ENCODE measurements at places on chromosomes 2 and 18.

- no peak for DNase-seq
Measured at GRCh38 chr2:13106302-13106701, 389.6 kb downstream of the TRIB2 start.

DNA sequence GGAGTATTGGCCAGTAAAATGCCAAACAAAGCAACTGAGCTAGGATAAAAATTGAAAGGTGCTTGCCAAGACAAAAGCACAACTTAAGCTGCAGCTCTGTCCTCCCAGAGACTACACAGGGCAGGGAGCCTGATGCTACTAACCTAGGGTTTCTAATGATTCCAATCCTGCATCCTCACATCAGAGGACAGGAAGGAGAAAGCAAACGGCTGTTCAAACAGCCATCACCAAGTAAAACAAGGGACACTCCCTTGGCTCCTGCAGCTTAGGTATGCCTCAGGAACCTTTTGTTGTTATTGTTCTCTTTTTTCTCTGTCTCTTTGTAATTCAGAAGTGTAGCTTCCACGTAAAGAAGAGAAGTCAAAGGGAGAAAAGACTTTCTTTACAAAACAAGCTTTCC lies 99.5 kb downstream of the TCF4 start:
- DNase-seq = no peak

DNA sequence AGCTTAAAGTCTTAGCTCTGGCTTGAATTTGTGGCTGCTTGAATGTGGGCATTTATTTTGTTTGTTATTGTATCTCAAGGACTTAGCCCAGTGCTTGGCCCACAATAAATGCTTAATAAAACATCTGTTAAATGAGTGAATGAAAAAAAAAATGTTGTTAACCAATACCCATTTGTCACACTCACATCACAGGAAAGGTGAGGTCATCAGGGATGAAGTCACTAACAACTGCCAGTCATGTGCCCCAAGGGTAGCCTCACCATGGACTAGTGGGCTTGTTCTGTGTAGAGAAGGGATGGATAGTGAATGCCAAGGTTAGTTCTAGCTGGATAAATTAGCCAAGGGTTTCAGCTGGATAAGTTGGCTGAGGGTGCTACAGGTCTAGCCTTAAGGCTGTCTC lies 3.0 kb downstream of the NRBP1 start:
- peak; percentile 36 for DNase-seq

- no peak for DNase-seq
Measured at GRCh38 chr2:220090050-220090449, 462.6 kb downstream of the SLC4A3 start.

DNA sequence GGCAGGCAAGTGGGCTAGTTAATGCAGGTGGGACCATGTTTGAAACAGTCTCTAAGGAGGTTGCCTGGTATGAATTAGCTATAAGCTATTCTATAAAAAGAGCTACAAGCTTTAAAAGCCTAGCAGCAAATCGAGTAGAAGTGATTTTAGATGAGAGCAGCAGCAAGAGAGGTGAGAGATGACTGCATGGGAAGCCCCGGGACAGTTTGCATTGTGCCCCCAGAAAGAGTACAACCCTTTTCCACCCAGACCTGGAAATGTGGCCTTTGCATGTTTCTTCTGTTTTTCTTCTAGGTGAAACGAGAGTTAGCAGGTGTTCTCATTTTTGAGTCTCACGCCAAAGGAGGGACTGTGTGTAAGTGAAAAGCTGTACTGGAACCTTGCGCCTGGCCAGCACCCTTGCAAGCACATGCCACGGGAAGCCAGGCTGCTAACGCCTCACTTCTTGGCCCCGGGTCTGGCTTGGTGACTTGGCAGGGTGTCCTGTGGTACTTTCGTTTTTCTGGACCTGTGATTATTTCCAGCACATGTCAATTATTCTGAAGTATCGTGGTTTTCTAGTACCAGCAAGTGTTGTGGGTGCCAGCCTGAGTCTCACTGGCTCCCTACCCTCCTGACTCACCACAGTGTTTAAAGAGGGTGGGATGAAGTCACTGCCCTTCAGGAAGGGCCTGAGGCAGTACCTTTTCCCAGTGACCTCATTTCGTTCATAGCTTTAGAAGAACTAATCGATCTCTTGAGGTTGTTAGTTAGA lies 90.3 kb upstream of the MAP3K20 start:
- DNase-seq = no peak

DNA sequence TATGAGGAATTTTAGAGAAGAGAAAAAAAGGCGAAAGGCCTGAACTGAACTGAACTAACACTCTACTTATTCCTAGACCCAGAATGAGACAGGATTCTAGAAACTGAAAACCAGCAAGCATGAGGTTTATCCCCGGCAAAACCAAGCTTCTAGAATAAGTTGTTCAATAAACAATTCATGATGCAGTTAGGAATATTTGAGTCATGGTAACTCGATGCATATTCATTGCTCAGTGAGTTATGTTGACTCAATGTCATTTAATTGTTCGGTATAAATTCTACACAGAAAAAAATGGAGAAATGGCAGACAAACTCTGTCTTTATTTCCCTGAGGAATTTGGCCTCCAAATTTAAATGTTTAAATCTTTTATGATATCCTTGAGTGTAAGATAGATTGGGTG lies 321.5 kb downstream of the SATB2 start:
- no peak for DNase-seq

DNA sequence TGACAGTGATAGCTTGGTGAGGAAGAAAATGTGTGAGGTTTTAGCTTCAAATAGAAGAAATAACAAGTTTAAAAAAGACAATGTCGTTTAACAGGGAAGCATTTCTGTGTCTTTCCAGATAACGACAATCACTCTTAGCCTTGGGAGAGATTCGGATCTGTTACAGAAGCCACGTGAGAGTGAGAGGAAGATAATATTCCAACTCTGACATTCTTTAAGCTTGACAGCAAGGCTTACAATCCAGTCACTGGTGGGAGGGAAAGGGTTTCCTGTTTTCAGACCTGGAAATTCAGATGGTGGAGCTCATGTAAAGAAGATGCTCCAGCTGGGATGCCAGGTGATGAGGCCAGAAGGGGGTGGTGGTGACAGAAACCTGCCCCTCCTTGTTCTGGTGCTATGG lies 30.8 kb downstream of the FBXO48 start:
- no peak for DNase-seq

DNA sequence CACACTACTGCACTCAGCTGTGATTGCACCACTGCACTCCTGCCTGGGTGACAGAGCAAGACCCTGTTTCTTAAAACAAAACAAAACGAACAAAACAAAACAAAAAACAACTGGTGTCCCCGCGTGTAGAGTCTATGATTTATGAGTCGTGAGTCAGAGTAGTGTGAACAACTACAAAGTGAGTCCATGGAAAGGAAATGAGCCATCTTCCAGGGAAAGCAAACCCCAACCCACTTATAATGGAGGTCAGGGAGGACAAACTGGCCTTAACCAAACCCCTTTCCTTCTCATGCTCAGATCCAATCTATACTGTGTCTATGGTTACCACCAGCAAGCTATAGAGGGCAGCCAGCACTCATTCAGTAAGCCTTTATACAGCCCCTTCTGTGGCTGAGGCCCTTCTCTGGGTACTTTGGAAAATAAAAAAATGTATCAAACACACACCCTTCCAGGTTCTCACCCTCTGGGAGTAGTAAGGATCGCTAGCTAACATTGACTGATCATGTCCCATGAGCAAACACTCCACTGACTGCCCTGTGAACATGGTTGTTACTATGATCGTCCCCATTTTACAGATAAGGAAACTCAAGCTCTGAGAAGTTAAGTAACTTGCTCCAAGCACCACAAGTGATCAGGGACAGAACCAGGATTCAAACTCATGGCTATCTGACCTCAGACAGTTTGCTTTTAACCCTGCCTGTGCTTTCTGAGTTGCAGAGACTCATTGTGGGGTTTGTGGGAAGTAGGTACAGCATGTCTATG lies 24.7 kb upstream of the COLEC12 start:
- DNase-seq = no peak

GRCh38 chr2:120561379-120562035 lies 174.2 kb upstream of the GLI2 start:
- DNase-seq = no peak

DNA sequence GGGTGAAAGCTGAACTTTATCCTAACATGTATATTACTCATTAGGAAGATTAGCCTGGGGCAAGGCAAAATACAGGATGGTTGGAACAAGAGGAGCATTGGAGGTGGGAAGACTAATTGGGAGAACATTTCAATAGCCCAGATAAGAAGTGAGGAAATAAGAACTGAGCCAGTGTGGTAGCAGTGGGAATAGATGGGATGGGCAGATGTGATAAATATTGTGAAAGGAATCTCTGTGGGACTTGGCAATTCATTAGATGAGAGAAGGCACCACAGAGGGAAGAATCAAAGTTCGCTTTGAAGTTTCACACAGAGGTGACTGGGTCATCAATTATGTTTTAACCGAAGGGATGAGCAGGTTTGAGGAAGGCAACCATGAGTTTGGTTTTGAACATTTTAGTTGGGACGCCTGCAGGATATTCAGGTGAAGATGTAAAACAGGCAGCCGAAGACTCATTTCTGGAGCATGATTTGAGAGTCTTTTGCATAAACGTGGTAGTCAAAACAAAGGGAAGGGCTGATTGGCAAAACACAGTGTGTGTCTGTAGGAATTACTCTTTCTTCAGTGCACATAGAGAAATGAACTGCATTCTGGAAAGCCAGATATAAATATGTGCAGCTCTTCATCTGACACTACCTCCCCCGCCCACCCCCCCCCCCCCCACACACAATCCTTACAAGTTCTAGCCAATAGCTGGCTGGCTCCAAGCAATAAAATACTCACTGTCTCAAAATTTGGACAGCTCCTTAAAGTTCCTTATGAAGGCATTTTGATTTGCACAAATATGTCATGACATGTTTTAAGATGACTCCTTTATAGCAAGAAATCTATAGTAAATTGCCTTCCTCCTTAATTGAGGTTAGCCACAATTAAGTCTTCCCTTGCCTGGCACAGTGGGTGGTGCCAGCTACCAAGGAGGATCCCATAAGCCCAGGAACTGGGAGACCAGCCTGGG lies 1.9 kb upstream of the SLC1A4 start:
- no peak for DNase-seq

- DNase-seq = no peak
Measured at GRCh38 chr18:68426731-68427315, 288.1 kb downstream of the TMX3 start.

DNA sequence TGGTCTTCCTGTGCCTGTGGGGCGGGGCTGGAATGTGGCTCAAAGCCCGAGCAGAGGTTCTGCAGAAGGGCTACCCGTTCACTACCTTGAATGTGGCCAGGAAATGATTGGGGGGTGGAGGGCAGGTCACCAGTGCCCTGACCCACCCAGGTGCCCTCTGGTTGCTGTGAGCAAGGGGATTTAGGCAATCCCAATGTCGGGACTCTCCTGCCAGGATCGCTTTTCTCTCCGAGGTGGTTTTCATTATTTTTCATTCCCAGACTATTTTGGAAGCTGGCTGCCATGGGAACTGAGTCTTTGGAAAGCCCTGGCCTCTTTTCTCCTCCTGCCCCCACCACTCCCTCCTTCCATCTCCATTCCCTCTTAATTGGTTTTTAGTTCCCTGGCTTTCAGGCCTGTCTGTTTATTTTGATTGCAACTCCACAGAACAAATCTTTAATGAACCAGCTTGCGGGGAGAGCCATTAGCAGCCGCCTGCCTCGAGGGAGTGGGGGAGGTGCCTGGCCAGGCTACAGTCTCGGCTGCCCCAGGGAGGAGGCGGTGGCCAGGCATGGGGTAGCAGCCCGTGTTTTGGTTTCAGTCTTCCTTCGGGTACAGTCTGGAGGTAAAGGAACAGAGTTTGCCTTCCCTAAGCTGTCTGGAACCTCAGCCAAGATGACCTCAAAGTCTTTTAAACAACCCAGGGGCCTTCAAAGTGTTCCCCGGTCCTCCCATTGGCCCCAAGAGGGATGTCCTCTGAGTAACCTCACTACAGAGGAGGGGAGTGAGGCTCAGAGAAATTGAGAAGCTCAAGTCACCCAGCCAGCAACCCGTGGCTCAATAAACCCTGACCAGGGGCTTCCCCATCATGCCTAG lies 114.4 kb upstream of the HAAO start:
- no peak for DNase-seq

DNA sequence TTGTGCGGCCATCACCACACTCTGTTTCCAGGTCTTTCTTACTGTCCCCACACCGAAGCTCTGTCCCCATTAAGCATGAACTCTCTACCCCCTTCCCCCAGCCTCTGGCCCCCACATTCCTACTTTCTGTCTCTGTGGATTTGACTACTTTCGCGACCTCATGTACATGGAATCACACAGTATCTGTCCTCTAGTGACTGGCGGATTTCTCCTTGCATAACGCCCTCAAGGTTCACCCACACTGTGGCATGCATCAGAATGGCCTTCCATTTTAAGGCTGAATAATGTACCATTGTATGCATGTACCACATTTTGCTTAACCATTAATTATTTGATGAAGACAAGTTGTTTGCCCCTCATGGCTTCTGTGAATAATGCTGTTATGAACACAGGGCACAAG lies 467.6 kb upstream of the HS6ST1 start:
- DNase-seq = no peak

DNA sequence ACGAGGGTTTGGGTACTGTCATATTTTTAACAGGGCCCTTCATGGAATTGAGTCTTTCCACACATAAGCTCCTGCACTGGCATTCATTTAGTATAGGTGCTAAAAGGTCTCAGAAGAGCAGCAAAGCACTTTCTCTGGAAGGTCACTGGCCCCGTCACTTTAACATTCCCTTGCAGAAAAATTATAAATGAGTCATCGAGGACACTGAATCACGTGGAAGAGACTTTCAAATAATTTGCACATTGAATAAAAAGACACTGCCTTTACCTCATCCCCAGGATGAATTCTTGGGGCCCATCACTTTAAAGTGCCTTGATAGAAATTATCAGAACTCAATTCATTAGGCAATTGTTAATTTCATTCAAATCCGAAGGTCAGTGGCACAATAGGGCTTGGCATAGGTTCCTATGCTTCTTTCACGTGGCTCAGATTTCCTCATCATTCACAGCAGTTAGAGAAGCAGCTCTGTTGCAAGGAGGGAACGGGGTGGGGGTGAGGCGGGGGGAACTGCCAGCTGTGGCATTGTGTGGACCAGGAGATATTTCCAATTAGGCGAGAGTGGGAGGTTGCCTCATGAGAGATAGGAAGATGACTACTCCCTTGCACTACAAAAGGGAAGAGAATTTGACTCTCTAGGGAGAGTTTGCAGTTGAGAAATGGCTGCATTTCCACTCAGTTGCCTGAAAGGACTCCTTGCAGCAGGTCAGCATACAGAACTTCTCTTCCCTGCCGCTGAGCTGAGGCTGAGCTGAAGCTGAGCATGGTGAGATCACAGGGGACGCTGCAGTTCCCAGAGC lies 86.3 kb upstream of the NPAS2 start:
- no peak for DNase-seq

DNA sequence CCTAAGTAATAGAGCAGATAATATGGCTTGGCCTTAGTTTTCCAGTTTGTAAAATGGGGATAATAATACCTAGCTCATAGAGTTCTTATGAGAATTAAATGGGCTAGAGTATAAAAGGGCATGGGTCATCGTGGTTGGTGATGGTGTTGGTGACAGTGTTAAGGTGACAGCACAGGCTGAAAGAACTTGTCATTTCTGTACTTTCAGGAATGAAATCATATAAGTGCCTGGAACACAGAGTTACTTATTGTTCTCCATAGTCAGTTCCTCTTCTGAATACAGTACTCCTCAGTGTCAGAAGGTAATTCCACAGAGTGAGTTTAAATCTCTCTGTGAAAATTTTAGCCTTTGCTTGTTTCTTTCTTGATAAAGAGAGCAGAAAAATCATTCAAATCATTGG lies 42.4 kb downstream of the KIF5C start:
- DNase-seq = no peak
